Fibroblast of skin of scalp (primary cell): ENCODE measurements at places on chromosomes 12 and 14.

GRCh38 chr12:1117371-1117770 lies 126.3 kb downstream of the ERC1 start:
- no peak for DNase-seq

- no peak for DNase-seq
These were observed 9.5 kb downstream of the RNASE11 start for GRCh38 chr14:20578325-20578724.

DNA sequence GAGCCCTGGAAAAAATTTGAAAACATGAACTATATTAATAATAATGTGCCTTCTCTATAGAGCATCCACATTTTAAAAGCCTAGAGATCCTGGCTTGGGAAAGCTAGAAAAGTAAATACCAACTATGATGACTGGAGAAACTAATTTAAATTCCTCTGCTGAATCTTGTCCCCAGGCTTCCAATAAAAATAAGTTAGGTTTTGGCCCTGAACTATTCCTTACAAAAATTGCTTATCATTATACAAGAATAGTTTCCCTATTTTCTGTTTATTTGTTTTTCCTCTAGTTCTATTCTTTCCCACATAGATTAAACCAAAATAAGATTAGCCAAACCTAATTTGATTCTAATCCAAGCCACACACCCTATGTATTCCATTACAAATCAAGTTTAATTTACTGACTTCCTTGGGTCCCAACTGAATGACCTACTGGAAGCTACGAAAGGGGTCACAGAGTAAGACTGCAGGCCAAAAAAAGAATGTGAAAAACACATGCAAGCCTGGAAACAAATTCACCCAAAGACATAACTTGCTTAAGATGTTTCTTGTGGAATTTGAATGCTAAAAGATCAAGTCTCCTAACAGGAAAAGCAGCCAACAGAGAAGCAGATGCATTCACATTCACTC lies 133.0 kb downstream of the PAWR start:
- DNase-seq, result peak; percentile 33

DNA sequence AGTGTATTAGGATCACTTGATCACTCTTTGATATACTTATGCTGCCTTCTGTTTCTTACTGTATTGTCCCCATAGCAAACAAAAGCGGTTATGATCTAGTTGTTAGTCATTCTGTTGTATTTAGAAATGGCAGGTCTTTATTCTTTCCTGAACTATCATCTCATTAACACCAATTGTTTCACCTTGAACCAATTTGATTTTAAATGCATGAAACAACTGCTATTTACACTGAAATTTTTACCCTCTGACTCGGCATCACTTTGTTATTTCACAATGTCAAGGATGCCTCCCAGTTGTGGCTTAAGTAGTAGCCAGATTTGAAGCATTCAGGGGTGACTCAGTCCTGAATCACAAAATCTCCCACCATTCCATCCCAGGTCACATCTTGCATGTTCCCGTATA lies 303.5 kb downstream of the EGLN3 start:
- DNase-seq, result peak; percentile 95

DNA sequence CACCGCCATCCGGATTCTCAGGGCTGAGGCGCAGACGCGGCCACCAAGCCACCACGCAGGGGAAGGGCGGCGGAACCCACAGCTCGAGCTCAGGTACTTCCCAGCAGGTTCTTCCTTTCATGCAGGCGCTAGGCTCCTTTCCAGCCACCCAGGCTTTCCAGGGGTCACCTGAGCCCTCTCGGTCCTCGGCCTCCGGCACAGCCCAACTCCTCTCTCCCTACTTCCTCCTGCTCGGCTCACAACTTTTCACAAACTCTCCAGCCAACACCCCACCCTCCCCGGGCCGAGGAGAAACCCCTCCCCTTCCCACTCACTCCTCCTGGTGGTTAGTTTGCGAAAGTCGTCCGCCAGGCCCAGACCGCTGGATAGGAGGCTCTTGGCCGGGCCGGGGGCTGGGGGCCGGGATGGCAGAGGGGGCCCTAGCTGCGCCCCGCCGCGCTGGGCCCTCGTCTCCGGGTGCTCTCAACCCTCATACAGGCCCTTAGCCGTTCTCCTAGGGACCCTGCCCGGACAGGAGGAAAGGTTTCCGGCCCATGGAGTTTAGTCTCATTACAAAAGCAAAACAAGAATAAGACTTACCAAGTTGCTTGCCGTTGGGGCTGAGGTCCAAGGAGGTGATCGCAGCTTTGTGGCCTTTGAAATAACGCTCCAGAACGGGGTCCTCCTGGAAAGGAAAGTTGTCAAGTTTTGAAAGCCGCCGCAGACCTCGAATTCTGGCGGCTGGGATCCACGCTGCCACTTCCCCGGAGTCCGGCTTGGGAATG lies at the start of gene GALNT4:
Gene GALNT4 (minus strand): TSS at position 256 of the 764 bp plus-strand sequence. CDS start 247 bp downstream, at position 9.
- DNase-seq, result peak; percentile 89

- DNase-seq, result no peak
These were observed 2.5 kb upstream of the SOS2 start for GRCh38 chr14:50233951-50234250.

DNA sequence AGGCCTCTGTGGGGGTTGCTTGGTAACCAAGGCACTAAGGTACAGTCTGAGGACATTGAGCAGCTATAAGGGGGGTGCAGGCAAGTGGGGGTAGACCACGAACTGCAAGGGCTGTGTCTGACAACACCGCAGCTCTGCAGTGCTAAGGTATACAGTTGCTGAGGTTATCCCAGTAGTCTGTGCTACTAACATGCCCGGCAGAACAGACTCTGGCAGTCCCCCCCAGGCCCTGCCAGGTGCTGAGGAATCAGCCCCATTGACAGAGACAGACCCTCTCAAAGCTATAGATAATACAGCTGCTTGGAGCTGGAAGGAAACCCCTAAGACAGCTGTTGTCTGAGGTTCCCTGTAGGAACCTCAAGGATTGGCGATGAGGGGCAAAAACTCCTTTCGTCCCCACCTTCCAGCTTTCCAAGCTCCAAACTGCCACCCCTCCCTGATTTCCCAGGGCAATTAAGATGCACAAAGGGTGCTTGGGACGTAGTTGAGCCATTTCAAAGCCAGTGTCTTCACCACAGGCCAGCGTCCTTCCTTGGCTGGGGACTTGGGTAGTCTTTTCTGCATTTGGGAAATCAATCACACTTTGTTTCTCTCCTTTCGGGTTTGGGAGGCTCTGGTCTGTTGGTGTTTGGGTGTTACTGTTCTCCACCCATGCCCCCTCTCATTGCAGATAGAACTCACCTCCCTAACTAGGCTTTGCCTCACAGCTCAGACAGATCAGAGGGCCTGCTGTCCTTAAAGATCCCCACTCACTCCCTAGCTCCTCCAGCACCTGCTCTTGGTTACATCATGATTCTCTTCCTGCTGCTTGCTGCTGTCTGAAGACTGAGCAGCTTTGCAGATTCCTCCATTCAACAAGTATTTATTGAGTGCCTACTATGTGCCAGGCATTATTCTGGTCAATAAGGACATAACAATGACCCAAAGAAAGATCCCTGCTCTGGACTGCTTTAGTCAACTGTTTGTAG lies 2.0 kb upstream of the MYH7 start:
- no peak for DNase-seq

DNA sequence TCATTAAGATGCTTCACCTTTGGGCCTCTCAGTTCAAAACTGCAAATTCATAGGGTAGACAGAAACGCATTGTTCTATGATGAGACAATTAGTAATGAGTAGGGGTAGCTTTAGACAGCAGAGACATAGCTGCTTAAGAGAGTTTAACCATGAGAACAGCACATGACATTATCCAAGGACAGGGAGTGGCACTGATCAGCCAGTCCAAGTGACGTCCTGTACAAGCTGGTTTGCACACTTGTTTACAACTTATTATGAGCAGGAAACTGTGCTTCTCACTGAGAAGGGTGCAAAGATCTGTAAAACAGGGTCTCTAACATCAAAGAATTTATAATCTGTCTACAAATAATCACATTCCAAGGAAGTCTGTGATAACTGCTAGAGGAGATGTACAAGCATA lies 11.2 kb upstream of the SRSF5 start:
- DNase-seq, result no peak

GRCh38 chr14:103127861-103128598 lies 4.8 kb downstream of the TNFAIP2 start:
- DNase-seq, result no peak

DNA sequence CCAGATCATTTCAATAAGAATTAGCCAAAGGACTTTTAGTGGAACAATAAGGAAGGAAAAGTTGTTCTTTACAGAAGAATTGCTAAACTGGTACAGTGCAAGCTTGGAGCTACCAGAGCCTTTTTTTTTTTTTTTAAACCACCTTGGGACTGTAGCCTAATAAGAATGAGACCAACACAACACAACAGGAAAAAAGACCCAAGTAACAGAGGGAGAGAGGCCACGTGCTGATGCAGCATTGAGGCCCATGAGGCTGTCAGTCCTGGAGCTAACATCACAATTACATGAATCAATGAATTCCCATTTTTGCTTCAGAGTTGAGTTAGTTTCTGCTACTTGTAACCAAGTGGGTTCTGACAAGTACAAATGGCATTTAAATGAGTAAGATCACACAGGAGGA lies 149.0 kb upstream of the EEA1 start:
- DNase-seq, result no peak

GRCh38 chr14:84125676-84126075 lies 1404.3 kb upstream of the FLRT2 start:
- DNase-seq, result no peak
